ENCODE measurements at places on chromosomes 5 and 9. TPM values are rescaled to one million over a fixed set of nuclear protein-coding genes. Genes with fewer than 3 reads are reported as not detected.

TAS2R1 gene
- total RNA-seq, result not detected

PRR7 gene
- total RNA-seq, result 11.4 TPM

PRDM12 gene
- not detected for total RNA-seq

C6 gene
- 0.26 TPM for total RNA-seq

IL4 gene
- total RNA-seq, result not detected

ARHGEF28 gene
- total RNA-seq, result 6.1 TPM

HSD17B4 gene
- total RNA-seq, result 182 TPM

CD274 gene
- total RNA-seq, result 4.8 TPM

All from smooth muscle cell of the pulmonary artery (primary cell).